ENCODE measurements at places on chromosomes 2 and 18.

DNA sequence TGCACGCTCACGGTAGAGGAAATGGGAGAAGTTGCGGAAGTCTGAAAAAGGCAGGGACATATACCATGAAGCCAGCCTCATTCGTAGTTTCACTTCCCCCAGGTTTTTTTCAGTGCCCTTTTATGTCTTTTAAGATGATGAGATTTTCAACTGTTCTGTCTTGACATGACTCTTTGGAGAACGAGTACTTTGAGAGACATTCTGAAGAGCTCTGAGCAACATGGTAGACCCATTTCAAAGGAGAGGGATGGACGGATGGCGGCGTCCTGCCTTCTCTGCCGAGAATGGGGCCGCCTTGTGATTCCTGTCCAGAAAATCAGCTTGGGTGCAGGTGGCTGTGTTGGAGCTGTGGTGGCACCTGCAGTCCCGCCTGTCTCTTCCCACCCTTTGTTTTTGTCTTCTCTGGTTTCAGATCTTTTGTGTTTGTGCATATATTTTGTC, 41.7 kb downstream of the SH3BP4 start:
- DNase-seq: no peak

GRCh38 chr2:188158337-188159100, 133.2 kb upstream of the GULP1 start:
- DNase-seq: no peak

DNA sequence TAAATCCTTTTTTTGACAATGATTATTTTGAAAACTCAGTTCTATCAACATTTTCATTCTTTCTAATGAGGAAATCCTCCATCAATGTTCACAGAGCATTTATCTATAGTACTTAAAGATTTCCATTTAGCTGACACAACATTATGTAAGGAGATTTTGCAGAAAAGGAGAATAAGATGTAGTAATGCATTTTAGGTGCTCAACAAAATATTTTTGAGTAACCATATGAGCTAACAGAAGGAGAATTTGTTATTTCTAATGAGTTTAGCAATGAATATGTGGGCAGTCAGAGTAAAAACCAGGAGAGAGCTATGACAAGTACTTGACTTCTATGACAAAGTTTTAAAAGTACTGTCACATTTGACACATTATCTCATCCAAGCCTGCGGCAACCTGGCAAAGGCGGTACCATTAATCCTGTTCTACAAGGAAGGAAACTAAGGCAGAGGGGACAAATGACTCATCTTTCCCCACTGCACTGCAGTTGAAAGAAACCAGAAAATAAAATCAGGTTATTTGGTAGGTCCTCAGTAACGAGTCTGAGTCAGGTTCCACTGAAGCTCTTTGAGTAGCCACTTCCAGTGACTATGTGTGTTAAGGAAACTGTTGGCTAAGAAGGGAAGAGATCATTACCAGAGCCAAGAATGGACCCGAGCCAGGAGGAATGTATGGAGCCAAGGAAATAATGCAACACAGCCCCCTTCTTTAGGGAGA, 134.1 kb upstream of the ITGB6 start:
- no peak for DNase-seq

GRCh38 chr2:239278941-239279365, 121.9 kb downstream of the HDAC4 start:
- DNase-seq: no peak

DNA sequence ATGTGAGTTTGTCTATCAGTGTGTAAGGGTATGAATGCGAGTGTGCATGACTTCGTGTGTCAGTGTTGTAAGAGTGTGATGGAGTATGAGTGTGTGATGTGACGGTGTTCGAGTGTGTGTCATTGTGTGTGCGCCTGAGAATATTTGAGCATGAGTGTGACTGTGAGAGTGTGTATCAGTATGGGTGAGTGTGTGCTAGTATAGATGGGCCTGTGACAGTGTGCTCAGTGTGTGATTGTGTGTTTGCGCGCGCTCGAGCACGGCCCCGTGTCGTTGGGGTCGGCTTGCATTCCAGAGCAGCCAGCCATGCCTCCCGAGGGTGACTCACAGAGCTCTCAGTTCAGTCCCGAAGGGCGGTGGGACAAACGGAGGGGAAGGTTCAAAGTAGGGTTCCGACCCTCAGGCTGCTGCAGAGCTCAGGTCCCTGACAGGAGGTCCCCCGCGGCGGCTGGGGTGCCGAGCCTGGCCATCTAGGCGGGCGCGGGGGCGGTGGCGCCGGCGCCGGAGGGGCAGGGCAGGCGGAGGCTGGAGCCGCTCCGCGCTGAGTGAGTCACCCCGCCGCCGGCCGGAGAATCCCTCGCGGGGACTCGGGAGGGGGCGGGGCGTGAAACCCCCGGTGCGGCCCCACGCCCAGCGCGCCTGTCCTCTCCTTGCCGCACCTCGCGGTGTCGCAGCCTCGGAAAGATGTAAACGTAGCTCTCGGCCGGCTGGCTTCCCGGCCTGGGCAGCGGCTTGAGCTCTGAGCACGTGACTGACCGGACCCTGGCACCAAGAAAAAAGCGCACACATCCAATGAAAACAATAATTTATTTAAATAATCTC, 3.8 kb downstream of the DLX2 start:
- DNase-seq: no peak

DNA sequence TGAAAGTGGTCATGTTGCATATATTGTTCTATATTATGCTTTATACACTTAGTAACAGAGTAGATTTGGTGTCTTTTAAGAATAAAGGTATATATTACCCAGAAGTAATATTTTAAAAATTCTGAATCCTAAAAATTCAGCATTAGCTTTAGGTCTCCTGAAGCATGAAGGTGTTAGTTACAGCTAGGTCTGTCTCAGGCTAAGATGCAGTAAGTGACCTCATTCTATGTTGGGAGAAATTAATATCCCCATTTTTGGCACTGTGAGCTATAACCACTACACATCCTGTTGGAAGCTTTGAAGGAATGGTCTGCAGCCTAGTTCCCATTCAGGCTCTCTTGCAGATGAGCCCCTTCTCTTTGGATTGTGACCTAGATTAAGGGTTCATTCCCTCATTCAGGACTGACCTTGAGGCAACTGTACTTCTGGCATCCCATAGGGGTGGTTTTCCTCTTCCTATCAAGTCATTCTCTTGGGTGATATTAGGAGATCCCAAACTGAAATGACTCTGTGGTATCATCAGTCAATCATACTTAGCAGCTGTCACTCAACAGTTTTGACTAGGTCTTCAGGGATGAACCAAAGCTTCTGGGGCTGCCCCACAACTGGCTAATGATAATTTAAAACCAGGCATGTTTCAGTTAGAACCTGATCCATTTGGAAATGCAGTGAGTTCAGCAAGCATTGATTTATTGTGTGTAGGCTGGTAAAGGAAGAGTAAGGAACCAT, 117.7 kb downstream of the GPD2 start:
- no peak for DNase-seq

DNA sequence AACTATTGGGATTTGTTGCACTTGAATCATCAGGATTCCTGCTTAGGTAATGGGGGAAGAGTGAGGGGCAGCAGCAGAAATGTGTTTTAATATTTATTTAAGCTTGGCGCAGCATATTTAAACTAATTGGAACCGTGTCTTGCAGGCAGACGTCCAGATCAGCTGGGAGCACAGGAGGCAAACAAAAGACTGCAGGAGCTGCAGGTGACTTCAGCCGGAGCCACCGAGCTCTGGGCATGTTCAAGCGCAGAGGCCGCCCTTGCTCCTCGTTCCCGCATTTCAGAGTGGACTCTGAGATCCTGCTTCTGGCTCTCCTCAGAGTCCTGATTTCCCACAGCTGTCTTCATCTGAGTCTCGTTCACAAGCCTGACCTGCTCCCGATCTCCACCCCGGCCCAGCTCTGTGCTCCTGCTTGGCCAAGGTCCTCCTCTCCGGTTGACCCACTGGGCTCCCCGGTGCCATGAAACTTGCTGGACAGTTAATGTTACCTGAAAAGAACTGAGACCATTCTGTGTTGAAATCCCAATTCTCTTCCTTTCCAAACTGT, 475.5 kb downstream of the SOX11 start:
- no peak for DNase-seq

GRCh38 chr2:208222351-208222750, 32.5 kb downstream of the IDH1 start:
- no peak for DNase-seq

DNA sequence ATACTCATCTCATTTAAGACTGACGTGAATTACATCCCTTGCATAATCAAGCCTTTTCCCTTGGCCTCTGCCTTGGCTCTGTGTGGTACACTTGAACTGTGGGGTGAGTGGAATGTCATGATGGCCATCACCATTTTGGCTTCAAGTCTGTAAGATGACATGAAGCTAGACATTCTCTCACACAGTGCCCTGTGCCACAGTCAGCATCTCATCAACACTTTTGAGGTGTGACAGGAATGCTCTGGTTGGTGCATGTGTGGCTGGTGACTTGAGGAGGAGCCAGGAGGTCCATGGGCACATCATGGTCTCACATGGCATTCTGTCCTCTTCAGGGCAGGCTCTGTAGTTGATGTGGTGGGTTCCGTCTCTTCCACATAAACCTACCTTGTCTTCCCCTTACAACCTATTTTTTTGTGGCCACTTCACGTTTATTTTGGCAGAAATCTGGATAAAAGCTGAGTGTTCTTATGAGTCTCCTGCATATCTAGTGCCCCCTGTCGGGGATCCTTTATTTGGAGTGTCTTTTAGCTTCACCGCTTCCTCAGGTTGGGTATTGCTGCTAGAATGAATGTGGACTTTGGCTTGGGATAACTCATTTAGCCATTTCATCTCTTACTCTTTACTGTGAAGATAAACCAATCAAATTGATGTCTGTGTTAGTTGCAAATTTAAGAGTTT, 28.1 kb downstream of the MAP4K4 start:
- DNase-seq: peak; percentile 17

- no peak for DNase-seq
These were observed 35.1 kb downstream of the KCNJ13 start for GRCh38 chr2:232741294-232741693.

- no peak for DNase-seq
These were observed 161.6 kb upstream of the TRIB2 start for GRCh38 chr2:12555012-12555645.

DNA sequence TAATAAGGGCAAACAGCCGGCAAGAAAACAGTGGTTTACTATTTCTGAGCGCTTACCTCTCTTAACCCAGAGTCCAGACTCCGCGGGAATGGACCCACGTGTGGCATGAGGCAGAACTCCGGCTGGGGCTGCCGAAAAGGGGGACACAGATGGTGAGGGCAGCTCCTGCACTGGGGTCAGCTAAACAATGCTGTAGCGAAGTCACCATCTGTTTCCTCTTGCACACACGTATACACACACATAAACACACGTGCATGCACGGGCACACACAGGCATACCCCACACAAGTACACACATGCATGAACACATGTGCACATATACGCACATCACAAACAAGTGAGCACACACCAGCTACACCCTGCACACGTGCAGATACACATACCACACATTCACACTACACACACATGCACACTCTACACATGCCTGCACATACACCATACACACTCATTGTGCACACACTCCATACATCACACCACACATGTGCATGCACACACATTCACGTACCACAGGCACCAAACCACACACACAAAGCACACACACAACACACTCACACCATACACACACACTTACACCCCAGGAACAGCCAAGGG, 105.9 kb upstream of the ID2 start:
- DNase-seq: no peak

GRCh38 chr2:46955764-46956163, 40.2 kb upstream of the MCFD2 start:
- no peak for DNase-seq

GRCh38 chr2:47041063-47041462, 114.0 kb downstream of the STPG4 start:
- no peak for DNase-seq

DNA sequence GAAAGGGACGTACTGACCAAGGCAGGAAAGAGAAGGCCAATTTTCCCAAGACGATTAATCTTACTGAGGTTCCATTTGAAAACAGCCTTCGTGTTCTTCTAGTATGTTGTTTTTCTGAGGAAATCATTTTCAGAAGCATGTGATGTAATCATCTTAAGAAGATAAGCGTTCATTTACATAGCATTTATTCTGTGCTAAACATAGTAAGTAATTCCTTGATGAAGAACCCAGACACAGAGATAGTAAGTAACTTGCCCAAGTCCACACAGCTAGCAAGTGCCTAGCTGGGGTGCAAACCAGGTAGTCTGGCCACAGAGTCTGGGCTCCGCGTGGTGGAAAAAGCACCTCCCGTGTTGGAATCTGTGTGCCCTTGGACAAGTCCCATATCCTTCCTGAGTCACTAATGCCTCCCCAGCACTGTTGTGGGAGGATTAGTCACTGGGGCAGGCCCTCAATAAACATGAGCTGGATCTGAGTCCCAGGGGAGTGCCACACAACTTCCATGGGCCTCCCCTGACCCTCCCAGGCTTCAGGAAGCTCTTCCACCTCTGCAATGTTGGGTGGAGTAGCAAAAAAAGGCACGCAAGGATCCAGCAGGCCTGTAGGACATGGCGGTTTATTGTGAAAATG, 26.9 kb upstream of the ASAP2 start:
- no peak for DNase-seq

DNA sequence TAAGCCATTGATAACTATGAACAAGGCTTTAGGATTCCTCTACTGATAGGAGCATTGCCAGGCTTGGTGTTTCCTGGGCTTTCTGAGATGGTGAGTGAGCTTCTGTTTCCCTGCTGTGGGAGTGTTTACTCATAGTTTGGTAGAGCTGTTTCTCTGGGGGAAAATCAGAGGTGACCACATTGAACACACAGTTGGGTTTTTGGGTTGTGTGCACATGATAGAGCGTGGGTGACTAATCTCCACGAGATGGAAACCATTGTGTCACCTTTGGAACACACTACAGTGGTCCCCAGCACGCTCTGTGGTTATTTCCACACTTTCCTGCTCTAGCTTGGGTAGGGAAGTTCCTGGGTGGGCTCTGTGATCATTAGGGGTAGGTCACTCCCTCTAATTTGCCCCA, 5.4 kb downstream of the IL1R1 start:
- DNase-seq: no peak

- DNase-seq: no peak
These were observed 488.6 kb downstream of the CPS1 start for GRCh38 chr2:211045025-211045424.

DNA sequence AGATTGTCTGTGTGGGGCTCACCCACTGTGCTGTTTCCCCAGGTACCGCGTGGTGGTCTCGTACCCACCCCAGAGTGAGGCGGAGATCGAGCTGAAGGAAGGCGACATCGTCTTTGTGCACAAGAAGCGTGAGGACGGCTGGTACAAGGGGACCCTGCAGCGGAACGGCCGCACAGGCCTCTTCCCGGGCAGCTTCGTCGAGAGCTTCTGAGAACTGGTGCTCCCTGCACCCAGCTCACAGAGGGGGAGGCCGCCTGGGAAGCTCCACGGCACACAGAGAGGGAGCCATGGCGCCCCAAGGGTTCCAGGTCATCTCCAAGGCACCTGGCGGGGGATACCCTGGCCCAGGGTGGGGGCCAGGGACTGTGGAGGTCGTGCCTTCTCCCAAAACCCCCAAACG, 112.3 kb downstream of the SEPTIN10 start:
- DNase-seq: no peak

GRCh38 chr2:40760071-40760666, 308.3 kb upstream of the SLC8A1 start:
- no peak for DNase-seq

All from T-cell (primary cell).